Natural killer cell (primary cell): ENCODE measurements at places on chromosomes 2 and 18.

- DNase-seq = no peak
Measured at GRCh38 chr2:86015699-86016098, 90.0 kb downstream of the POLR1A start.

- peak; percentile 69 for DNase-seq
Measured at GRCh38 chr18:5238371-5238976, 41.4 kb upstream of the AKAIN1 start.

DNA sequence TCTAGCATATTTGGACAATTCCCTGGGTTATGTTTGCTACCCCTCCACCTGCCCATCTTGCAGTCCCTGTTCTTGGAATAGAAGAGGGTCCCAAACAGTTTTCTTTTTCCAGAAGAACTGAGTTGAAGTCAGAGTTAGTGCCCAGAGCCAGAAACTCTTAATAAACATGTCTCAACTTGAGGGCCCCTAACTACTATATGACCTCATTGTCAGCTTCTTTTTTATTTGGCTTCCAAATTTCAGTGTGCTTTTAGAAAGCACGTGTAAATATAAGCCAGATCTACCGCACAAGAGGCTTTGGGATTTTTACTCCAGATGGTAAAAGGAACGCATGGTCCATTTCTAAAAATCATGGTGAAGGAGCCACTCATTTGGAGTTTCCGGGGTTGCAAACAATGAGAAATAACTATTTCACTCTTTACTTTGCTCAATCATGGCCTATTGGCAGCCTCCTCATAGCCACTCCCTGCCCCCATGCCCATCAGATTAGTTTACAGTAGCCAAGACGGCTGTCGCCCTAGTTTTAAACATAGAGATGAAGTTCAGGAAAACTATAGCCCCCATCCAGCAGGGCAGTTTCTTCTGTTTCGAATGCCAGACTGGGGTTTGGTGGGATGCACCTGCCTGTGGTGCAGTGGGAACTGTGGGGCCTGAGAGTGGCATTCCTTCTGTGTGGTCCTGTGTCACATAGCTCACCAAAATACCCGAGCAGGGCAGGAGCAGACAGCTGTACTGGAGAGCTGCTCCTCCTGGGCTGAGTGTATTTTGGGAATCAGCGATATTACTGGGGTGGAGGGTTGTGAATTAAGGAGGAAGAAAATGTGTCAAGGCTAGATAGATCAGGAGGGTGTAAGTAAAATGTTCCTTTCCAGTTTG, 1.7 kb downstream of the MAPRE3 start:
- DNase-seq = no peak

- DNase-seq = no peak
Measured at GRCh38 chr2:162591403-162592083, 247.0 kb downstream of the KCNH7 start.

GRCh38 chr2:18251486-18251885, 309.0 kb downstream of the RDH14 start:
- no peak for DNase-seq

- DNase-seq = no peak
Measured at GRCh38 chr2:64259312-64259711, 115.1 kb upstream of the PELI1 start.

DNA sequence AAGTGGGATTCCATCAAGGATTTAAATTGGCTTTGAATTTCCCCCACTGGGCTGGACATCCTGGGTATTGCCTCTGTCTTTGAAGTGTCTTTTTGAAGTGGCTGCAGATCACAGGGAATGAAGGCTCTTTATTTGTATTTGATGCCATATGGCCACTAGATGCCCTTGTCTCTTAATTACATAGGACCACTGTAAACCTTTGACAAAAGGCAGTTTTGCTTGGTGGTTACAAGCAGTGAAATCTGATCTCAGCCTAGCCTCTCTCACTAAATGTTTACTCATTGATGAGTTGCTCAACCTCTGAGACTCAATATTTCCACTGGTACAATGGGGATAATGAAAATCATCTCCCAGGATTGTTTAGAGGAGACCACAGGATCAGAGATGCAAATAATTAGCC, 102.2 kb downstream of the INSIG2 start:
- no peak for DNase-seq

DNA sequence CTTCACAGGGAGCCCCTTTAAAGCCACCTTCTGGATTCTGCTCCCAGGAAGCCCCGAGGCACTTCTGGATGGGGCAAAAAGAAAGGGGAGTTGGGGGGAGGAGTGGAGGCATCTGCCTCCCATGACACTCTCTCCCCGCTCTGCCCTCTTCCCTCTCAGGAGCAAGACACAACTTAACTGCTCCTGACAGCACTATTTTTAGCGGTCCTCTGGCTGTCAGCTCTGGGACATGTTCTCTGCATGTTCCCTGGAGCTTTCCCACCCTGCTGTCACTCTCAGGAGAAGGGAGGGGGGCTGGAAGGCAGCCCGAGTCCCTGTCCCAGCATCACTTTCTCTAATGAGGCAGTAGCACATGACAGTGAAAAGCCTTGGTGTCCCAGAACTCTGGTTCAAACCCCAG, 32.3 kb downstream of the PLB1 start:
- no peak for DNase-seq

GRCh38 chr2:231522418-231523180, 7.6 kb downstream of the NMUR1 start:
- no peak for DNase-seq

DNA sequence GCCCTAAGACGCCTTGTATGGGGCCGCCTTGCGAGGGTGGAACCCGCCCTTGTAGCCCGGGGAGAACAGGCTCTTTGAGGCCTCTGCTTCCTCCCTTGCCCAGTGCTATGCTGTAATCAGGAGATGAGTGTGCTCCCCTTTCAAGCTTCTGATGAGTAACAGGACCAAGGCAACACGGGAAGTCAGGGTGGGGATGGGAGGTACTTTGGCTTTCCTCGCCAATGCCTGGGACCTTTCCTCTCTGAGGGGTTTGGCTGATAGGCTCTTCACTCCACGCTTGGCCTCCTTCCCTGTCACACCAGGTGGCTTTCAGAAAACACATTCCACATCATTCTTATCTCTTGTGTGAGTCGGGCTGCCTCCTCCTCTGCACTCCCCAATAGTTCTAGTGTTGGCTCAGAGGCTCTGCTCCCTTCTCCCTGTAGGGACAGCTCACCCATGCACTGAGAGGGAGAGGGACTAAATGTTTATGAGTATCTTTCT, 223.7 kb upstream of the TRIB2 start:
- no peak for DNase-seq

- no peak for DNase-seq
Measured at GRCh38 chr18:32373995-32374394, 96.7 kb downstream of the GAREM1 start.

- DNase-seq = no peak
Measured at GRCh38 chr2:67898595-67898994, 164.2 kb downstream of the C1D start.
